RWPE2 (cell line): ENCODE measurements at places on chromosomes 11 and 22.

- no peak for DNase-seq
Observed at GRCh38 chr11:119795231-119795630, 66.2 kb upstream of the NECTIN1 start.

- DNase-seq: no peak
Observed at GRCh38 chr11:111320728-111321568, 22.6 kb downstream of the POU2AF3 start.

- DNase-seq: no peak
Observed at GRCh38 chr11:85682330-85683305, 3.4 kb downstream of the CCDC89 start.

- DNase-seq: no peak
Observed at GRCh38 chr11:67538306-67538705, 15.1 kb upstream of the CABP2 start.

- DNase-seq: no peak
Observed at GRCh38 chr11:17721242-17721999, 2.0 kb downstream of the MYOD1 start.

- DNase-seq: no peak
Observed at GRCh38 chr11:126638648-126639047, 283.2 kb downstream of the ST3GAL4 start.

DNA sequence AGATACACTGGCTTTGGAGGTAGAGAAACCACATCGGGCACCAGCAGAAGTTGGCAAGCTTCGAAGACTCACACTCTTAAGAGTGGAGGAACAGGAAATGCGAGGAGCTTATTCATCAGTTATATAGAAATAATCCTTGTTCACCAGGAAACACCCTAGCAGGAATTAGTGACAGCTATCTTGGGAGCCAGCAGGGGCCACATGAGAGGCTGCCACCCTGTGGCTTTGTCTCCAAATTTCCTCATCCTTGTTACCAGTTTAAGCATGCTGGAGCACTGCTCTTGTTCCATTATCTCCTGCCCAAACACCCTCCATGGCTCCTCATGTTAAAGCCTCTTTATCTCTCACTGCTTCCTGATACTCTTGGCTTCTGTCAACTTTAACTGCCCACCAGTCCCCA, 131.0 kb downstream of the PLEKHA7 start:
- no peak for DNase-seq

GRCh38 chr22:45692549-45692948, 20.9 kb downstream of the ATXN10 start:
- no peak for DNase-seq

GRCh38 chr11:73152861-73153483, 10.9 kb upstream of the FCHSD2 start:
- no peak for DNase-seq

DNA sequence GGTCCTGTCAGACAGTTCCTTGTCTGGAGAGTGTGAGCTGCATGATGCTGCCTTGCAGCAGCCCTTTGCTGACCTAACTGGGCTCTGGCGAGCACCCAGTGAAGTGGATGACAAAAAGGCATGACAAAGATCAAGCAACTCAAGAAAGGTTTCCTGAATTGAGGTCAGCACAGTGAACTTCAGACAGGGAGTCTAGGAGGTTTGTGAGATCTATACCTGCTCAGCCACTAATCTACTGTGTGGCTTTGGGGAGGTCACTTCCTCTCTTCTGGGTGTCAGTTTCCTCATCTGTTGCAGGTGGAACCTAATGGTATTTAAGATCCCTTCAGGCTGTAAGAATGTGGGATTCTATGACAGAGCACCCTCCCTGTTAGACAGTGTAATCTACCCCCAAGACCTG, 213.9 kb upstream of the NARS2 start:
- DNase-seq: no peak

GRCh38 chr11:108926841-108927577, 262.1 kb downstream of the DDX10 start:
- DNase-seq: no peak

DNA sequence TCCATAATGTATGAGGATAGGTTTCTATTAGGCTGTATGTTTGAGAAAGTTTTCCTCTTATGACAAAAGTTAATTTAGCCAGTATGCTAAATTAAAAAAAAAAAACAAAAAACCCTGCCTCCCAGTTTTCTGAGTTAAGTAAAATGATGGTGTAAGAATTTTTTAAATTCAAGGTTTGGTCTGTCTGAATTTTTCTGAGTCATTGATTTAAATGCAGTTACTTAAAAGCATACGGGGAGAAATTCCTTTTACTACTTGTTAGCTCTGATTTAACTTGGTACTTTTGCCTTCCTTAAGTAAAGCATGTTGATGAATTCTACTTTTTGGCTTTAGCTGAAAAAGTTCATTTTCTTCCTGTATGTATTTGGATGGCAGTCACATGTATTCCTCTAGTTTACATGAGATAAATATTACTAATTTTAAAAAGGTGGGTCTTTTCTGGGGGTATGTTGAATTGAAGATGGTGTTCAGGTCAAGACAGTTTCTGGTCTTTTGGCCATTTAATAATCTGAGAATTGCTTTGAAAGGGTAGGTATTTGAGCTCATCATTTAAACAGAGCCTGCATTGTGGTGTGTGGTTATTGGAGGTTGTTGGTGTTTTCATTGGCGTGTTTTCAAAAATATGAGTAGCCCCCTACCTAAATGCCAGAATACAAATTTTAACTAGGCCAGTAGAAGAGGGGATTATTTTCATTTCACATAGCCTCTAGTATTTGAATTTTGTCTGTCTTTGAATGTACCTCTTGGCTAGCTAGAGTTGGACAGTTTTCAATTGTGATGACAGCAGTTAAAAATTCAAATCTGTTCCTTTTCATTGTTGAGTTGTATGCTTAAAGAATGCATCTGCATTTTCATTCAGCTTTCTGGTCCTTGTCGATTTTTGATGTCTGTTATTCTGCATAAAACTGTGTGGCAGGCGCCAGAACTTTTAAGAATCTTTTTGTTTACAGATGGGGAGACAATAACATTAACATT, 64.7 kb downstream of the MTMR3 start:
- DNase-seq: no peak

DNA sequence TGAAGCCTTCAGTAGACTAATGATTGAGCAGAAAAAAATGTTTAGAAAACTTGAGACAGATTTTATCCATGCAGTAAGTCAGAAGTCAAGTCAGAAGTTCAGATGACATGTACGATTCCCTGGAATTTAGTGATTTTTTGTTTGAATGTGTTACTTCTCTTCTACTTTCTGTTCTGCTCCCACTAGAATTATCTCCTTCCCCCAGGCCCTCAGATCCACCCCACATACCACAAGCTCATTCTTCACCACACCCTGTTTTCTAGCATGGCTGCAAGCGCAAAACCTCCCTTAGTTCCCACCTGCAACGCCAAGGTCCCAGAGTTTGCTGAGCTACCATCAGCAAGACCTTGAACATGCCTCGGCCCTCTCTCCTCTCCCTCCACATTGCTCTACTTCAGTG, 64.1 kb downstream of the KCNJ1 start:
- no peak for DNase-seq

GRCh38 chr11:57160665-57161064, 21.1 kb upstream of the LRRC55 start:
- no peak for DNase-seq

DNA sequence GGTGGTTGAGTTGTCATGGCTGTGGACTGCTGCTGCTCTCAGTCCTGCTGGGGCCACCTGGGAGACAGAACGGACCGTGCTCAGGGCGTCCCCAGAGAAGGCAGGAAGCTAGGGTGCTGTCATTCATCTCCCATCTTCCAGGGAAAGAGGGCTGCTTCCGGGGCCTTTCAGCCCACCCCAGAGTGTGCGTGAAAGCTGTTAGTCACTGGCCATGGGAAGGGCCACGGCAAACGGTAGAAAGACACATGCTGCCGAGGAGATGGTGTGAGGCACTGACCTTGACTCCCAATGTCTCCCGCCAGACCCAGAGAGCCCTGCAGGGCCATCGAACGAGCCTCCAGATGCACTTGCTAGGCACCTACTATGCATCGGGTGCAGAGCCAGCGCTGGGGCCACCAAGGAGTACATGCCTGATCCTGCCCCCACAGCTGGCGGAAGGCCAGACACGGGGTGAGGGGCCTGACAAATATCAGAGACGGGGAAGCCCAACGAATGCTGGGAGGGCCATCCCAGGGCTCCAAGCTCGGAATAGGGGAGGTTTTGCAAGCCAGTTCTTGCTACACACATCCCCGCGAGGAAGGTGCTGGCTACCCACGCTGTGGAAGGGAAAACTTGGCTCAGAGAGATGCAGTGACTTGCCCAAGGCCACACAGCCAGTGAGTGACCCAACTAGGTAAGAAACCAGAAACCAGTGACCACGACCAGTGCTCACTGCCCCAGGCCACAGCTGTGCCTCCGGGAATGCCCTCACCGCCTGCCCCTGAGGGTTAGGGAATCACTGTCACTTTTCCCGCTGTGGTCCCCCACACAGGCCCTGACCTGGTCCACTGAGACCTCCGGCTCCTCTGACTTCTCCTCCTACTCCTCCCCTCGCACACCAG, 10.1 kb downstream of the RAC2 start:
- peak; percentile 52 for DNase-seq

- DNase-seq: peak; percentile 88
Observed at GRCh38 chr22:32050678-32051515, 7.8 kb downstream of the SLC5A1 start.
